ENCODE measurements at places on chromosomes 7 and 10.

GRCh38 chr7:12635830-12636229, 51.6 kb upstream of the ARL4A start:
- no peak for DNase-seq

GRCh38 chr10:13961097-13961496, 369.6 kb downstream of the FRMD4A start:
- no peak for DNase-seq

DNA sequence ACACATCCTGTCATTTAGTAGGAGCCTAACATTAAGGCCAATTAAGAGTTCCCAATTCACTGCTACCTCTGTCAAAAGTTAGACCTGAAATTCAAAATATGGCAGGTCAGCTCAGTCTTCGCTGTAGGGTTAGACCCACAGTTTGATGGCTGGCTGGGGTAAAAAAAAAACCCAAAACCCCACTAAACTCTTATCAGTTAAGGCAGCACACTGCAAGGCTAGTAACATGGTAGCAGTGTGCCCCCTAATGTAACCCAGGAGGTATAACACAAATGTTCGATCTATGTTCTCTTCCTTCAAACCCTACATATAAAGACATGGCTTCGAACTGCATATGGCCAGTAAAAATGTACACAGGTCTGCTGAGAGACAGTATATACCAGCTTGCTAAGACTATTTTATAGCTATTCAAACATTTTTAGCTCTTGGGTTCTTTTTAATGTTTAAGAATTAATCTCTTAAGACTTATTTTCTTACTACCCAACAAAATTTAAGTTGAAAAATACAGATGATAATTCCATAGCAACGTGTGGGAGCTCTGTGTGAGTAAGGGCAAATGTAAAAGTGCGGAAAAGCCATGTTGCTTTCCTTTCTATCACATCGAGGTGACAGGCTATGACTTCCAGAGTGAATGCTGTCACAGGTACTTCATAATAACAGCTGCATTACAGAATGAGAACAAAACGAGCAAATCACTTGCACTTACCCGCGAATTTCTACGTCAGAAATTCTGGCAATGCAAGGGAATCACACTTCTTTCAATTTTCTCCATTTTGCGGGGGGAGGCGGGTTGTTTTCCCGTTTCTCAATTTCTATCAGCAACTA, 168.4 kb upstream of the IMMP2L start:
- no peak for DNase-seq

GRCh38 chr7:78779788-78780187, 673.7 kb downstream of the MAGI2 start:
- DNase-seq, result no peak

DNA sequence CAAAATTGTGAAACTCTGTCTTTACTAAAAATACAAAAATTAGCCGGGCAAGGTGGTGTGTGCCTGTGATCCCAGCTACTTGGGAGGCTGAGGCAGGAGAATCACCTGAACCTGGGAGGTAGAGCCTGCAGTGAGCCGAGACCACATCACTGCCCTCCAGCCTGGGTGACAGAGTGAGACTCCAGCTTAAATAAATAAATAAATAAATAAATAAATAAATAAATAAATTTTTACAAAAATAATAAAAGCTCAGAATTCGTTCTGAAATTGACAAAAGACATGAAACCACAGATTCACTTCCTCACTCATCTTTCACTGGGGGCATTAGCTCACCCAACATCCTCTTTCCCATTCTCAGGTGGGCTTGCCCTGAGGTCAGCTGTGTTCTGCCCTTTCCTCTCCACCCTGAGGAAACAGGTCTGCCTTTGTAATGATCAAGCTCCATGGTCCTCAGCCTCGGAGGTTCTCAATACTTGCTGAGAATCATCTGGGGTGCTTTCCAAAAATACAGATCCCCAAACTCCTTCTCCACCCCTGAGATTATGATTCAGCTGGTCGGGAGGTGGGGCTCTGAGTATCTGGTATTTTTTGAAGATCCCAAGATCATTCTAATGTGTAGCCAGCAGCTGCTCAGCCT, 29.2 kb upstream of the APBB1IP start:
- DNase-seq, result no peak

GRCh38 chr10:59304521-59305097, 57.7 kb downstream of the FAM13C start:
- no peak for DNase-seq

DNA sequence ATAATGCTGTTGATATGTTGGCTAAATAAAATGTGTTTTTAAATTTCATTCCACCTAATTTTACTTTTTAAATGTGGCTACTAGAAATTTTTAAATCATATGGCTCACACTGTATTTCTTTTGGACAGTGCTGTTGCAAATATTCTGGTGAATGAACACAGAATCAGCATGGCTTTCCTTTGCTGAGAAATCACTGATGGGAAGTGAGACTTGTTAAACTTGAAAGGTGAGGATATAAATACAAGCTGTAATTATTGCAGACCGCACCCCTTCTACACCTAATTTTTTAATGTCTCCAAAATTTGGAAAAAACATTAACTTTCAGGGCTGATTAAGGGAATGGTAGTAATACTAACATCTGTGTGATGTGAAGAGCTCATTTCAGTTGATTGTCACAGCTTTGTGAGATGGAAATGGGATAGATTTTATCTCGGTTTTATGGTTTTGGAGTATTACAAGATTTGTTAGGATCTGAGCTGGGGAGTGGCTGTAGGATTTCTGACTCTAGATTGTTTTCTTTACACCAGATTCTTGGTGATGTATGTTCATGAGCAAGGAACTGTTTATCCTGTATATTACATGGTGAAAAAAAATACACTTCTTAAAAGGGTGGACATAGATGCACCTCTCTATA, 1.3 kb downstream of the MIOS start:
- no peak for DNase-seq

DNA sequence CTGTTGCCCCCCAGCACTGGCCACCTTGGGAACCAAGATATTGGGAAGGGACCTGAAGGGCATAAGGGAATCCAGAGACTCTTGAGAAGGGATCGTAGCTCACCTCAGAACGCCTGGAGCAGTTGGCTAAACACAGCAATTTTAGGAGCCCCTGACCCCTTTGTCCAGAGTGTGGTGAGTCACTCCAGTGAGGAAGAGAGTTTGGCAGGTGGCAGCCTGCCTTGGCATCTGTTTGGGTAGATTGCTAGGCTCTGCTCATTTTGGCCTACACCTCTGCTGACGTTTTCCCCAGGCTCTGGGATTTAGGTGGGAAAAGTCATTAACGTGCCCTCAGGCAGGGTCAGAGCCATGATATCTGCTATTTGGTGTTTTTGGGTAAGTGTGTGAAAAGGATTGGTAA, 100.6 kb downstream of the GRB10 start:
- no peak for DNase-seq

GRCh38 chr7:127438836-127439235, 46.3 kb upstream of the ZNF800 start:
- DNase-seq, result no peak

- no peak for DNase-seq
These were observed 7.3 kb upstream of the SNX13 start for GRCh38 chr7:17947620-17948019.

DNA sequence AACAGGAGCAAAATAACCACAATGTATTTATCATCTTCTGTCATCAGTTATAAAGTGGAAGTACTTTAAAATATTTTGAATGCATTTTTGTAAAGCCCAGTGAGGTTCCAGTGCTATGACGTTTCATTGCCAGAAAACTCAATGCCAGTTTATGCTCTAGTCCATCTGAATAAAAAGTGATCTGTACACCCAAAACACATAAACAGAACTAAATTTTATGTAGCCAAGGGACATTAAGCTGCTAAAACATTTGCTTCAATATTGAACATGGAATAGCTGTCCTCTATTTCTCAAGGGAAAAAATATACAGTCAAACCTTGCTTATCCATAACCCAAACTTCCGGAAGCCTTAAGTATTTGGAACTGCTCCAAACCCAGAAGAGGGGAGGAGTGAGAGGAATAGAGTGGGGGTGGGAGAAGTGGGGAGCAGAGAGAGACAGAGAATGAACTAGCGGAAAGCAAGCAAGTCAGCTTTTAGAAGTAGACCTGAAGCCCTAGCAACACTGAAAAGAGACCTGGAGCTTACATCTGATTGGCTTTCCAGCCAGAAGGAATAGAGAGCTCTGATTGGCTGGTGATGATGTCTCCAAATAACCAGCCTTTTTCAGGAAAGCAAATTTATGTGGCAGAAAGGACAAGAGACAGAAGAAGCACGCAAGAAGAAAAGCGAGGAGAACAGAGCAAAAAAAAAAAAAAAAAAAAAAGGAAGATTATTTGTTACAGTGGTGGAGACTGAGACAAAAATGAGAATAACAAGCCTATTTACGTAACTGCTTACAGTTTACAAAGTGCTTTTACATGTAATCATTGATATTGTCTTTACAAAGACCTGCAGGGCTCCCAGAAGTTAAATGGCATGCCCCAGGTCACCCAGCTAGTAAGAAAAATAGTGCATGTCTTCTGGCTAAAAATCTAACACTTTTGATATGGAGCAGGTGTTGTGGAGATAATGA, 196.0 kb downstream of the RNLS start:
- DNase-seq, result no peak

DNA sequence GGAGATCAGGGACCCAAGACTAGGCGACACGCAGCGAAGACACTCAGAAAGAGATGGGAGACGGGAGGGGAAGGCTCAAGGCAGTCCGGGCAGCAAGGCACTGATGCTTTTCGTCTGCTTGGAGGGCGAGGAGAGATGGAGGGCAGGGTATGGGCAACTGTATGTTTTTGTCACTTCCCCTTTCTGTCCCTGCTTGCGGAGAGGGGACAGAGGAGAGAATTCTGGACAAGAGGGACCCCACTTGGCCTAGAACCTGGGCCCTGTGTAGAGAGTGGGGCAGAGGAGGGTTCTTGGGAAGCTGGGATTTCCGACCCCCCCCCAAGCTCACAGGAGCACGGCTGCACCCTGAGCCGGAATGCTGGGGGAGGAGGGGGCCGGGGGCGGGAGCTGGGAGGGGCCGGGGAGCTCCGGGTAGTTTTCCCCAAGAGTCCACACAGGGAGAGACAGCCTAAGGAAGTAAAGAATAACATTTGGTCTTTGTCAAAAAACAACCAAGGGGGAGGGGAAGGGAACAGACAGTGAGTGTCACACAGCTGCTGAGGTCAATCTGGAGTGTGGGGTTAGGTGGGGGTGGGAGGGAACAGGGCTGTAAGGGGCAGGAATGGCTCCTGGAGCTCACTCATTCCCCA, 1.8 kb downstream of the LRCH4 start:
- DNase-seq, result no peak

DNA sequence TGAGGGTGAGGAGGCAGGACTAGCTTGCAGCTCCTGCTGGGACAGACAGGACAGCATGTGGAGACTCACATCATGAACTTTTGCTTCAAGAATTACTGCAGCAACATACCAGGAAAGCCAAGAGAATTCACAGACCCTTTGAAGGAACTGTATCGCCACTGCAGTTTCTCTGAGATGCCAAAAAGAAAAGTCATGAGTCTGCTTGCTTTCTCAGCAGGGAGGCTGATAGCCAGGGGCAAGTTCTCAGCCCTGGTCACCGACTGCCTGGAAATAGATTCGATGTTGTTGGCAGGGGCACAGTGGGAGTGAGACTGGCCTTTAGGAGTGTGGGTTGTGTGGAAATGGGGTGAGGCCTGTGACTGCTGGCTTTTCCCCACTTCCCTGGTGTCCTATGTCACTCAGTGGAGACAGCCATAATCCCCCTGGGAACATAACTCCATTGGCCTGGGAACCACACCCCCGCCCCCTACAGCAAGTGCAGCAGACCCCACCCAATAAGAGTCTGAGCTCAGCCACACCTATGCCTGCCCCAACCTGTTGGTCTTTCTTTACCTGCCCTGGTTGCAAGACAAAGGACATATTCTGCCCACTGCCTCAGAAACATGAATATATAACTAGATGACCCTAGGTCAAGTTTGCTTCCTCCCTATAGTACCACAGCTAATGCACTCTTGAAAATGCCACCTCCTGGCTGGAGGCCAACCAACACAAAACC, 1.6 kb upstream of the SAMD9 start:
- DNase-seq, result no peak

DNA sequence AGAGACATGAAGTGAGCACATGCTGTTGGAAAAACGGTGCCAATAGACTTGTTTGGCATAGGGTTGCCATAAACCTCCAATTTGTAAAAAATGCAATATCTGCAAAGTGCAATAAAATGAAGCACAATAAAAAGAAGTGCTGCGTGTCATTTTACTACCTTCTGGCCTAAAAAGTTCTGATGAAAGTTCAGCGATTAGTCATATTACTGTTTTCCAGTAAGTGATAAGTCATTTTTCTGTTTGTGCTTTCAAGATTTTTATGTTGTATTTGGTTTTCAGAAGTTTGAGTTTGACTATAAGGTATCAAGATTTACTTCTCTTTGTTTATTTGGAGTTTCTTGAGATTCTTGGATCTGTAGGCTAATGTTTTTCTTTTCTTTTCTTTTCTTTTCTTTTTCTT, 16.8 kb downstream of the AOAH start:
- DNase-seq, result no peak

DNA sequence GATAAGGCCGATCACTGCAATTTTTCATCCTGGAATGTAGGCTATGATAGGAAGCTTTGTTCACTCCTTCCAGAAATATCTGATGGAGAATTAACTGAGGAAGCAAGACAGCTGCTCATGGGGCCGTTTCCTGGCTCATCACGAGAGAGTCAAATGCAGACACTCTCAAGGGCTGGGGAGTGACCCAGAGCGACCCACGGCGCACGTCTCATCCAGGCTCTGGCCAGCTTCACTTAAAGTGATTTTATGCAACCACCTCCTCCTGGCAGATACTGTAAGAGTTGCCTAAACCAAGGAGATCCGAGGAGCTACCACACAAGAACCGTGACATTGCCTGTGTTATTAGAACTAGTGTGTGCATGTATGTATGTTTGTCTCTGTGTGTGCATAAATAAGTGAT, 530.8 kb downstream of the TCERG1L start:
- no peak for DNase-seq

DNA sequence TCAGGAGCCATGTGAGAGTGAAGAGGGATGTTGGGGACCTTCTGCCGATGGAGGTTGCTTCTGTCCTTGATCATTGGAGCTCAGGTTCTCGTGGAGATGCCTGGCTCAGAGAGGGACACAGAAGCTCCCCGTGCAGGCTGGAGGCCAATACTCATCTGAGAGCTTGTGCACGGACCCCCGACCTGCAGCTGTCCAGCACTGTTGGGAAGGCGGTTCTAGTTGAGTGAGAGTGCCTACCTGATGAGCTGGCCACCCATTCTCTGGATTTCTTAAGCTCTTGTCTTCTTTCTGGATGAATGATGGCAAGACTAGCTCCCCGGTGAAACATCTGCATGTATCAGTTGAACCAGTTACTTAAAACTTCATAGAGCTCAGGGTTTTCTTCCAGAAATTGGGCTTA, 247.6 kb upstream of the MKI67 start:
- no peak for DNase-seq

GRCh38 chr7:117259615-117260014, 63.2 kb downstream of the WNT2 start:
- no peak for DNase-seq

Measured in T-helper 1 cell (primary cell).